ENCODE measurements at places on chromosomes 3 and 15.

DNA sequence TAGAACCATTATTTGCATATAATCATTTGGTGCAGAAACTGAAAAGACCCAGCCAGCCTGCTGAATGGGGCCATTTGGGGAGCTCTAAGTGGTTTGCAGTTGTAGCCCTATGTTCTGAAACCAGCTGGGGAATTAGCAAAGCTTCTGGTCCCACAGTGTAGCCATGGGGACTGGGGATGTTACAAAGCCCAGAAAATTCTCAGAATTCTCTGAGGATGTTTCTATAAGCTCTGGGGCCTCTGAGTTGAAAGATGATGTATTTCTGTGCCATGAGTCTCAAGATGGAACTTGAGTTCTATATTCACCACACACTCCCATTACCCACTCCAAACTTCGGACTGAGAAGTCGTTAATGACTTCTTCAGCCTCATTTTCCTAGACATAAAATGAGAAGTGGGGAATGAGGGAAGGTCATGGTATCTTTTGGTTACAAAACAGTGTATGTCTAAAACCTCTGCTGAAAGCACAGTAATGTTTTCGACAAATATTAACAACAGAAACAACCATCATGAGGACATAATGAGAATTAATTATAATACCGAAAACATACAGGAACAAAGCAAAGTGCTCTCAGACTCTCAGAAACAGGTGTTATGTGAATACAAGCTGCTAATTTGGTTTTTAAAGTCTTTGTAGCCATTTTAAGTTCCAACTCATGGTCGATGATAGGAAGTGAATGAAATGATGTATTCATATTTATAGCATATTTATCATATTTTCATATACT is 89.4 kb downstream of the RFTN1 start:
- no peak for DNase-seq

- peak; percentile 12 for DNase-seq
These were observed 692 bp downstream of the STT3B start for GRCh38 chr3:31533169-31534064.

DNA sequence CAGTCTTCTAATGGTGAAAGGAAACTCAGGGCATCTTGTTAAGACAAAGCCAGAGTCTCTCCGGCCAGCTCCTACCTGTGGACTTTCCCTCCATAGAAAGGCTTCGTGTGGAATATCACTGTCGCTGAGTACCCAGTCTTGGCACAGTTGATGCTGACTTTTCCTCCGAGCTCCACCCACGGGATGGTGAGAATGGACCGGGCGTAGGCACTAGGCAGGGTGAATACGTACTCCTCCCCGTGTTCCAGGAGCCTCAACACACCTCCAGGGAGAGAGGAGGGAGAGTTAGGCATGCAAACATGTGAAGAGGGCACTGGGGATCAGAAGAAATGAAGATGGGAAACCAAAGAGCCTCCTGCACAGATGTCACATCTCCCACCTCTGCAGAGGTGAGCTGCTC is 138.0 kb downstream of the STT3B start:
- DNase-seq, result no peak

- no peak for DNase-seq
These were observed 94.7 kb upstream of the TGFBR2 start for GRCh38 chr3:30511524-30512251.
